Fibroblast of skin of abdomen (primary cell): ENCODE measurements at places on chromosomes 2 and 18.

DNA sequence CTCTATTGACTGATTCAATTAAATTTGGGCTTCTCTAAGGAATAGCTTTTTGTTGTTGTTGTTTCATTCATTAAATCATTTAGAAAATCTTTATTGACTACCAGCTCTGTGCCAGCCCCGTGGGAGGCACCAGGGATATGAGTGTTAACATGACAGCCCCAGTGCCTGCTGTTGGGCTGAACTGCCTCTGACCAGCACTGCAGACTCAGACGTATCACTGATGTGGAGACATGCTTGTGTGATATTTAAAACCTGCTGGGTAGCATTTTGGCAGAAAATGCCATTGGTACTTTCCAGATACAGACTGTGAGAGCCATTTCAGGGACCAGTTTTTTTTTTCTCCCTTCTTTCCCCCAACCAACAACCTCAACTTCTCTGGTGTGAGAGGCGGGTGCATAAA lies 38.6 kb upstream of the KCNF1 start:
- no peak for DNase-seq

- no peak for DNase-seq
Measured at GRCh38 chr2:72991980-72992733, 74.8 kb downstream of the EMX1 start.

- DNase-seq = no peak
Measured at GRCh38 chr2:120514521-120514920, 168.6 kb downstream of the INHBB start.

DNA sequence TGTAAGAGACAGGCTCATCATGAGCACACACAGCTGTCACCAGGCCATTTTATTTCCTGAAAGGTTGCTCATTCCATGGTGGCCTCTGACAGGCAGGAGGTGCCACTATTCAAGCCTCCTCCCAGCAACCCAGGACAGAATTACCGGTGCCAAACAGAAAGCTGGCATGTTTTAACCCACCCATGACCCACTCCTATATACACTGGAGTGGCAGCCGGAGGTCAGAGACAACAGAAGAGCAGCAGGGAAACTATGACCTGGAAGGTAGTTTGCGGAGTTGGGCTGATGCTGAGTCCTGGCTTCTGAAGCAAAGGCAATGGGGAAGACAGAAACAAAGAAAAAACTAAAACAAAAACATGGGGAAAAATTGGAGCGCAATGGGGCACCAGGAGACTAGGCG lies 2.3 kb downstream of the RFTN2 start:
- no peak for DNase-seq

- no peak for DNase-seq
Measured at GRCh38 chr2:53640466-53640865, 127.1 kb upstream of the CHAC2 start.

DNA sequence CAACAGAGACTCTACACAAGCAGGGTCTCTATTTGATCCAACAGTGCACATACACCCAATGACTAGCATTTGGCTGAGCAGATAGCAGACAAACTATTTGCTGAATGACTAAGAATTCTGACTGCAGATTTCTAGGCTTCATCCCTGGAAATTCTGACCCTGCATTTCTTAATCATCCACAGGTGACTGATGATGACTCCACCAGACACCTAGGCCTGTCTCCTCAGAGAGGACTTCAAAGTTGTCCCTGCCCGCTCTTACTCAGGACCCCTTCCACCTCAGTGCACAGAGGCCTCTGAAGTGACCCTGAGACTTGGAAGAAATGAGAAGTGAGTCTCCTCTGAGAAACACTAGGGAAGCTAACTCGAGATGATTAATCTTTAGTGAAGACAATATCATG lies 51.3 kb downstream of the SEPTIN10 start:
- no peak for DNase-seq

- no peak for DNase-seq
Measured at GRCh38 chr2:85972355-85972754, 83.6 kb upstream of the ST3GAL5 start.

GRCh38 chr2:97660044-97660774 lies 3.6 kb downstream of the ACTR1B start:
- DNase-seq = no peak

DNA sequence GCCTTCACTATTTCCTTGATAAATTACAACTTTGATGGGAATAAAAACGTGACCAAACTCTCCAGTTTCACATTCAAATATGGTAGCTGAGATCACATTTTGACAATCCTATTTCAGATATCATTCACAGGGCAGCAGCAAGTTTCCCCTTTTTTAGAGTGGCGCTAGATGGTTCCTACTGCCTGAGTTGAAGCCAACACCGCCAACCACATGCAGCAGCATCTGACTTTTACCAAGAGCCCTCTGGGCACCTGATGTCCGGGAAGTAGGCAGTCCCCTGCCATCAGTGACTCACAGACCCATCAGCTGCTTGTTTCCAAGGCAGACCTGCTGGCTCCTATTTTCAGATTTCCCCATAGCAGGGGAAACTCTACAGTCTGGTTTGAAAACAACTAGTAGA lies 4.0 kb upstream of the MREG start:
- no peak for DNase-seq
